ENCODE measurements at places on chromosomes 2 and 18.

- DNase-seq = no peak
Observed at GRCh38 chr2:205324355-205324754, 357.9 kb upstream of the NRP2 start.

- peak; percentile 62 for DNase-seq
Observed at GRCh38 chr2:232528746-232529460, 2.9 kb downstream of the CHRND start.

GRCh38 chr2:133063775-133064174 lies 393.8 kb upstream of the LYPD1 start:
- no peak for DNase-seq

DNA sequence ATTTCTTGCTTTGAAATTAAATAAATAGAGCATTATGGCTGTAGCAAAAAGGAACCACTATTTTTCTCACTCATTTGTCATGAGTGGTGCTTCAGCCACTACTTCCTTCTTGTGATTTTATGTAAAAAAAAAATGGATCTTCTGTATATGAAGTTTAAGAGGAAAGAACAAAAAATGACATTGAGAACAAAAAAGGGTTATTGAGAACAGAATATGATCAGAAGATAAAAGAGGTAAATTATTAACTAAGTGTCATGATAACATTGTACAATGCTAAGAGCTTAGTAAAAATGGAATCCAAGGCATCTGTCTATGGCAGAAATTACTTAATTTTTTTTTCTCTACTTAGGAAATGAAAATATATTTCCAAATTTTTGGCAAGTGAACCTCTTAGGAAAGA lies 103.5 kb downstream of the PKP4 start:
- DNase-seq = no peak

DNA sequence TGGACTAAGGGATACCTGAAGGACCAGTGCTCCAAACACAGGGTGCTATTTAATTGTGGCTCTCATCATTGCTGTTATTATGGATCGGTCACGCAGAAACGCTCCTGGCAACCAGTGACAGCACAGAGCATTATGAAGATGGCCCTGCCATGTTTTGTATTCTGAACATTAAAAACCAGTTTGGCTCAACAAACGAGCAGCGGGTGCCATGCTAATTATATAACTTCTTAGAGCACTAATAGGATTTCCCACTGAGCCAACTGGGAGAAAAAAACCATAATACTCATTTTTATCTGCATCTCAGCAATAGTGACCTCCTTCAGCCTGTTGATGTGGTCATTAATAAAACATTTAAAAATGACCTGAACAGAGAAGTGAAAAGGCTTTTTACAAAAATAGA lies 212.8 kb downstream of the STK39 start:
- DNase-seq = no peak

DNA sequence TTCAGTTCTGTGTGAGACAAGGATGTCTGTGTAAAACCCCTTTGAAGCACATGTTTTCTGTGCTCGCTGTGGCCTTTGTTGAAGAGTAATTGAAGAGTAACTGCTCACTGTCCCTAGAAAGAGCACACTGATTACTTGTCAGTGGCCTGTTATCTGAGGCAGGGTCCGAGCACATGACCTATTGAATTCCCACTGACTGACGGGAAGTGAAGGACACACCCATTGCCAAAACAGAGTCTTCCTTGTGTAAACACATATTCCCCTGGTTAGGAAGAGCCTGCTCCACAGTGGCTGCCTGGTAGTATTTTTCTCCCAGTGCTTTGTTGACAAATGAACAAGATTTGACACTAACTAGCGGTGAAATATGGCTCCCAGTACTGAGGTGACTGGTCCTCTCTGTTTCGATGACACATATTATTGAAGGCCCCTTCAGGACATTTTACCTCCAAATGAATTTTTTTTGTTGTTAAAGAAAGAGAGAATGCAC lies 148.5 kb upstream of the GYPC start:
- no peak for DNase-seq

- DNase-seq = peak; percentile 53
Observed at GRCh38 chr2:173048897-173049661, 26.6 kb upstream of the MAP3K20 start.

- DNase-seq = no peak
Observed at GRCh38 chr2:54081574-54081973, 33.8 kb upstream of the ACYP2 start.

GRCh38 chr2:85438201-85439024 lies 19.9 kb downstream of the SH2D6 start:
- no peak for DNase-seq

DNA sequence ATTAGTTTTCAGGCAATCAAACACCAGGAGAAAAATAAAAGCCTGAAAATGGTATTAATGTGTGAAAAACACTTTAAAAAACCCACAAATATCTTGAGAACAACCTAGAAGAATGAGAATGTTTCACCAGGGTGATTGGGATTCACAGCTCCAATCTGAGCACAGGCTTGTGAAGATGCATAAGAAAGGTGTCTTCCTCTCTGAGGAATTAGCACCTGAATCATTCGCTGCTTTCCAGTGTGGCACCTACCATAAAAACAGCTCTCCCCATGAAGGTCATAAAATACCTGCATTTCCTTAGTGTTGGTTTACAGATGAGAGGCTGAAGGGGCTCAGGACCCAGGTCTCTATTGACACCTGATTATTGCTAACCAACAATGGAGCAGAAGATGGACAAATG lies 499.7 kb upstream of the KLHL29 start:
- no peak for DNase-seq

DNA sequence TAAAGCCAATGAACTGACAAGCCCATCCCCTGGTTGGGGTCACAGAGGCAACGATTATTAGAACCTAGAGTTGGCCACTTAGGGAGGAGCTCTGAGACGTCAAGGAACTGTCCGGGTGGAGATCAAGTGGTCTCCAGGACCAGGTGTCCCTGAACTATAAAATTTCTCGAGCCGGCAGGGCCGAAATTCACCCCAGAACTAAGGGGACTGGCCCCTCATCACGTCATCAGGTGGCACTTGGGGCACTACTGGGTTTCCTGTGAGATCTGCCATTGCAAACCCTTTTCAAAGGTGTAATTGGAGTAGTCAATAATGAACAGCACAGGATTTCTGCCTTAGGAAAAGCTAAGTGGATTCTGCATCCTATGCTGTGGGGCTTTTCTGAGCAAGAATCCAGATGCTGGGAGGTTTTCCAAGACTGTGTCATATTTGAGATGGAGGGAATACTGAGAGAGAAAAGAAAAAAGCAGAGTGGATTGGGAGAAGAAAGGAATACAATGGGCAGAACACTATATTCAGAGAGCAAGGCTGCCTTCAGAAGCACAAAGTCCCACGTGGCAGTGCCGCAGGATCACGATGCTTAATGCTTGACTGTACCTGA lies 113.6 kb downstream of the ALPK2 start:
- no peak for DNase-seq

- DNase-seq = no peak
Observed at GRCh38 chr2:69213201-69213600, 173.8 kb downstream of the GFPT1 start.
